ENCODE measurements at places on chromosomes 7 and 10. TPM values are rescaled to one million over a fixed set of nuclear protein-coding genes. Genes with fewer than 3 reads are reported as not detected.
A peak's percentile ranks its signal among the peaks of the same experiment; 100 is the strongest.

The SFRP4 gene
- total RNA-seq, result not detected

The FASTK gene
- 70.8 TPM for total RNA-seq

The PLA2G12B gene
- not detected for total RNA-seq

The CHN2 gene
- 61.2 TPM for total RNA-seq

The CASTOR2 gene
- total RNA-seq, result 20.5 TPM

GRCh38 chr10:132908621-132909295, 33.6 kb downstream of the CFAP46 start:
- H3K4me1 ChIP-seq, result no peaks in the 10 kb centered on the region
- no peak overlapping the region for H3K27ac ChIP-seq
- no peaks in the 10 kb centered on the region for H3K36me3 ChIP-seq
- no peaks in the 10 kb centered on the region for H3K27me3 ChIP-seq
- no peak overlapping the region for H3K4me3 ChIP-seq

- no peak overlapping the region for H3K4me3 ChIP-seq
- no peak for DNase-seq
- H3K27me3 ChIP-seq, result no peaks in the 10 kb centered on the region
- no peaks in the 10 kb centered on the region for H3K4me1 ChIP-seq
These were observed 46.0 kb downstream of the PRKAR2B start for GRCh38 chr7:107090457-107090856.

- no peak for DNase-seq
- H3K4me1 ChIP-seq, result no peaks in the 10 kb centered on the region
- no peaks in the 10 kb centered on the region for H3K27me3 ChIP-seq
- no peaks in the 10 kb centered on the region for H3K36me3 ChIP-seq
- no peak overlapping the region for H3K27ac ChIP-seq
These were observed 62.3 kb downstream of the LAMB4 start for GRCh38 chr7:108067844-108068243.

- no peak overlapping the region for H3K4me3 ChIP-seq
- no peaks in the 10 kb centered on the region for H3K4me1 ChIP-seq
- no peak overlapping the region for H3K27ac ChIP-seq
- DNase-seq, result no peak
- H3K36me3 ChIP-seq, result peaks cover 10% of the 10 kb centered on the region
These were observed 46.2 kb downstream of the WDR37 start for GRCh38 chr10:1102416-1102815.

DNA sequence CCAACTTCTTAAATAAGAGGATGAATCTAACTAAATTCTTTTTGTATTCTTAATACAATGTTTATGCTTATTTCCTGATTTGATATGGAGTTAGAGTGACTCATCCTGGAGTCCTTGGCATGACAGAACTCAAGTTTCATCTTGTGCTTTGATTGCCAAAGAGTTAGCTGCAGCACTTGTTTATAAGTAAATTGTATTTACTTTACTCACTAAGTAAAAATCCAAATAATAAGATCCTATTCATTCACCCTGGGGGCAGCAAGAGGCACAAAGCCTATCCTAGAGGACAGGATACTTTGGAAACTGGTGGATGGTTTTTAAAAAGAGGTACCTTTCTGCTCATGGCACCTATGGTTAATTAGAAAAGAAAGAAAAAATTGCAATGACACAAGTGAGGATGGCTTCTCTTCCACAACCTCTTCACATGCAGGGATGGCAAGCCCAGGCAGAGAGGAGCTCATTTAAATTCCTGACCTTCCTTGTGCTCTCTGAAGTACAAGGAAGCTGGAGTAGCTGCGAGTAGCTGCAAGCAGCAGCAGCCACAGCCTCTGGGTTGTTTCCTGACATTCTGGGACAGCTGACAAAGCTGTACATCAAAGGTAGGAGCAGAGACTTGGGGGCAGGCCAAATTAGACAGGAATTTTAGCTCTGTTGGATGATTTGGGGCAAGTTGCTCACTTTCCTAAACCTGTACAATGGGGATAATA, 28.5 kb upstream of the CROT start:
- H3K27ac ChIP-seq, result no peak overlapping the region
- no peak overlapping the region for H3K4me3 ChIP-seq
- peak; percentile 26 for DNase-seq
- H3K36me3 ChIP-seq, result no peaks in the 10 kb centered on the region
- no peaks in the 10 kb centered on the region for H3K27me3 ChIP-seq

GRCh38 chr7:151864081-151864480, 12.8 kb downstream of the PRKAG2 start:
- H3K27me3 ChIP-seq, result no peaks in the 10 kb centered on the region
- DNase-seq, result no peak
- no peak overlapping the region for H3K27ac ChIP-seq
- peaks cover 10% of the 10 kb centered on the region for H3K4me1 ChIP-seq
- H3K36me3 ChIP-seq, result no peaks in the 10 kb centered on the region

DNA sequence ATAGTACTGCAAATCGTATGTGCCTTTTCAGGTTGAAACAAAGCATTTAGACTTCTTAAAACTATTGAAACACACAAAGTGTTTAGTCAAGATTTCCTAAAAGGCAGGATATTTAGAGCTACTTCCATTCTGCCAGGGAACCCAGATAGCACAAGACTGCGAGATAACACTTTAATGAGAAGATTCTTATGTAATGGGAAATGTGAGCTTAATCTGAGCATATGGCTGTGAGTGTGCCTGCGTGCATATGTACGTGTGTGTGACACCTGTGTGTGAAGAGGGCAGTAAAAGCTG, 14.3 kb upstream of the JCAD start:
- peak overlapping the region; percentile 96 for H3K27ac ChIP-seq
- H3K4me1 ChIP-seq, result peaks cover 68% of the 10 kb centered on the region
- H3K36me3 ChIP-seq, result no peaks in the 10 kb centered on the region
- no peaks in the 10 kb centered on the region for H3K27me3 ChIP-seq

DNA sequence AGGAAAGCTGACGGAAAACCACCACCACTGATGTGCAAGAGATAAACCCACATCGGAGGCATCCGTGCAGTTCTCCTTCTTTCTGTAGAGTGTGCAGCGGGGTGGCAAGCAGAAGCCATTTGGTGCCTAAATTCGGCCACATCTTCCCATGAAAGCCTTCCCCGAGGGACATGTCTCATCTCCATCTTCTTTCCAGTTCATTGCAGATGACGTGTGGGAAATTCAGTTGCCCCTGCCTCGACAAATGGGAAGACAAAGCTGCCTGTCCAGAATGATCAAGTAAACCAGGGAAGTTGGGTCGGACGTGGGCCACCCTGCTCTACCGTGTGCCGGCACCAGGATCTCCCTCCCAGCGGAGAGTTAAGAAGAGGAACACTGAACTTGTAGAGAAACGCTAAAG, 14.5 kb downstream of the BEND7 start:
- H3K4me3 ChIP-seq, result no peak overlapping the region
- H3K27me3 ChIP-seq, result no peaks in the 10 kb centered on the region
- no peaks in the 10 kb centered on the region for H3K36me3 ChIP-seq

- no peaks in the 10 kb centered on the region for H3K36me3 ChIP-seq
- no peaks in the 10 kb centered on the region for H3K27me3 ChIP-seq
- no peak for DNase-seq
- H3K4me1 ChIP-seq, result peaks cover 44% of the 10 kb centered on the region
- H3K4me3 ChIP-seq, result no peak overlapping the region
These were observed 246.9 kb upstream of the MKLN1 start for GRCh38 chr7:131080754-131081153.
